ENCODE measurements at places on chromosomes 1 and 21. TPM values are rescaled to one million over a fixed set of nuclear protein-coding genes. Genes with fewer than 3 reads are reported as not detected.

Gene VSIG8
- not detected for total RNA-seq

Gene AUNIP
- total RNA-seq: 13.6 TPM

GRCh38 chr1:214688891-214689290 lies 85.9 kb downstream of the CENPF start:
- no peak overlapping the region for H3K27ac ChIP-seq
- peaks cover 9% of the 10 kb centered on the region for H3K4me1 ChIP-seq
- H3K27me3 ChIP-seq: no peaks in the 10 kb centered on the region
- H3K4me3 ChIP-seq: no peak overlapping the region

- H3K27me3 ChIP-seq: no peaks in the 10 kb centered on the region
- no peak for DNase-seq
- H3K27ac ChIP-seq: no peak overlapping the region
- H3K4me3 ChIP-seq: peak overlapping the region; percentile 93
- H3K36me3 ChIP-seq: peaks cover 6% of the 10 kb centered on the region
- H3K4me1 ChIP-seq: peaks cover 31% of the 10 kb centered on the region
These were observed 1.8 kb downstream of the SON start for GRCh38 chr21:33544451-33545195.

DNA sequence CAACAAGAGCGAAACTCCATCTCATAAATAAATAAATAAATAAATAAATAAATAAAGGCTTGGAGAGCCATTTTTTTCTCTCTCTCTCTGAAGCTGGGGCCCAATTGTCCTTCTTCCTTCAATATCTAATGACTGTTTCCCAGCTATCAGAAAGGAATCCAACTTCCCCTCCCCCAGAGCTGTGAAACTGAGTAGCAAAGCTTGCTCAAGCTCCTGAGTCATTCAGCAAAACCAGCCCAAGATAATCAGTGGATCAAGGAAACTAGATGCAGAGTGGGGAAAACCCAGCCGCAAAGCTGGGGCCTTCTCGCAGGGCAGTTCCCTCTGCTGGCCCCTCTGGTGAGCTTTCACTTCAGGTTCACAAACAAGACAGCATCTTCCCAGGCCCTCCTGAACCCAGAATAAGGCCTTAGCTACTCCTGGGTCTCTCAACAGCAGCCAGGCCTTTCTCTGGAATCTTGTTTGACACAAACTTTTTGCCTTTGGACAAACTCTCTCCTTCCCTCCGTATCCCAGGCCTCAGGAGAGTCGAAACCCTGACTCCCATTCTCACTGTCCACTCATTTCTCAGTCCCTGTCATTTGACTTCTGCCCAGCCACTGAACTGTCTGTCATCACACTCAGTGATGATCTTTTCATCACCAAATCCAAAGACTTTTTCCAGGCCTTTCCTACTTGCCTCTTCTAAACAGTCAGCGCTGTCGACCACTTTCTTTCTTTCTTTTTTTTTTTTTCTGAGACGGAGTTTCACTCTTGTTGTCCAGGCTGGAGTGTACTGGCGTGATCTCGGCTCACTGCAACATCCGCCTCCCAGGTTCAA lies 18.0 kb upstream of the PTP4A2 start:
- no peak overlapping the region for H3K4me3 ChIP-seq
- peak overlapping the region; percentile 87 for H3K27ac ChIP-seq
- H3K27me3 ChIP-seq: no peaks in the 10 kb centered on the region
- no peak for DNase-seq
- H3K36me3 ChIP-seq: no peaks in the 10 kb centered on the region
- peaks cover 34% of the 10 kb centered on the region for H3K4me1 ChIP-seq

- DNase-seq: peak; percentile 56
- H3K36me3 ChIP-seq: peaks cover 3% of the 10 kb centered on the region
- H3K27me3 ChIP-seq: peaks cover 37% of the 10 kb centered on the region
- H3K27ac ChIP-seq: peak overlapping the region; percentile 37
- peaks cover 79% of the 10 kb centered on the region for H3K4me1 ChIP-seq
These were observed 10.7 kb upstream of the RGS16 start for GRCh38 chr1:182614796-182615454.

DNA sequence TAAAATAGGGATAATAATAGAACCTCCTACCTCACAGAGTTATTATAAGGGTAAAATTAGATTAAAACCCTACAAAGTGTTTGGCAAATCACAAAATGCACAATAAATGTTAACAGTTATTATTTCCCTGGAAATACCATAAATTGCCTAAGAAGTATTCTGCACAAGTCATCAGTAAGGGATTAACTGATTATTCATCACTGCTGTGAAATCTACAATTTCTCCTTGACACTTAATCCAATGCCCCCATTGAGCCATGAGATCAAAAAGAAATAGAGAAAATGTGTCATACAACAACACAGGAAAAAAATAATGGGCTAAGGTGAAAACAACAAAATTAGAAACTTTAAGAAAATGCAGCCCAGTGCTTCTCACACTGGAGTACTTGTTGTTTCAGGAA lies 6.7 kb upstream of the SEC16B start:
- no peak overlapping the region for H3K4me3 ChIP-seq
- H3K27ac ChIP-seq: no peak overlapping the region
- H3K36me3 ChIP-seq: no peaks in the 10 kb centered on the region
- no peak for DNase-seq

Gene SYT2
- total RNA-seq: 2.6 TPM

GRCh38 chr1:12206792-12207424 lies 22.9 kb upstream of the VPS13D start:
- H3K27me3 ChIP-seq: no peaks in the 10 kb centered on the region
- no peak overlapping the region for H3K4me3 ChIP-seq
- H3K4me1 ChIP-seq: peaks cover 11% of the 10 kb centered on the region

Gene PTPN22
- not detected for total RNA-seq

DNA sequence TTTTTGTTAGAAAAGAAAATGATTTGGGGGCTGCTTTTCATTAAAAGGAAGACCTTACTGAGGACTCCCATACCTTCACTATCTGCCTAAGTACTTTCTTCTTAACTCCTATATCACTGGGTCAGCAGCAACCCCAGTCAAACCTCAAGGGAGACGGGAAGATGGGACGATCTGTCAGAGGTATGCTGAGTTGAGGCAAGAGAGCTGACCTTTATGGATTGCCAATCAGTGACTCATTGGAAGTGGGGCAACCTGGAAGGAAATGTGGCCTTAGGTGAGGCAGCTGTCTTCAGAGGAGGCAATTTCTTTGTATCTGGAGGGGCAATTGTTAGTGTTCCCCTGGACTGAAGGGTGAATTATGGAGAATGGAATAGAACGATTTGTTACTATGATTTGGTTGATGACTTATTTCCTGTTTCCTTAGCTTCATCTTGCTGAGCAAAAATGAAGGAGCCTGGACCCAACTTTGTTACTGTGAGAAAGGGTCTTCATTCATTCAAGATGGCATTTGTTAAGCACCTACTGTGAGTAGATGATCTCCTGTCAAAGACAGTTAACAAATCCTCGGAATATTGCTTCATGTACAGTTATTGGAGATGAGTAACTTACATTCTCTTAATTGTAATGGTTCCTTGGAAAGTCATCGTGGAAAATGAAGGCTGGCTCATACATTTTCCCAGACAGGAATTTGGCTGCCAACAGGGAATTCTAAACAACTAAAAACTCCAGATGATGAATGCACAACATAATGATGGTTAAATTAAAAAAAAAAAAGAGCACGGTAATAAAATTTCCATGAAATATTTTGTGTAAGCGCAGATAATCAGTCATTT lies 134.7 kb upstream of the KCNJ15 start:
- H3K4me1 ChIP-seq: no peaks in the 10 kb centered on the region
- no peak overlapping the region for H3K27ac ChIP-seq
- no peaks in the 10 kb centered on the region for H3K36me3 ChIP-seq

- DNase-seq: no peak
- peaks cover 10% of the 10 kb centered on the region for H3K4me1 ChIP-seq
- no peaks in the 10 kb centered on the region for H3K36me3 ChIP-seq
- peaks cover 32% of the 10 kb centered on the region for H3K27me3 ChIP-seq
These were observed 16.4 kb upstream of the NFASC start for GRCh38 chr1:204854286-204854685.

DNA sequence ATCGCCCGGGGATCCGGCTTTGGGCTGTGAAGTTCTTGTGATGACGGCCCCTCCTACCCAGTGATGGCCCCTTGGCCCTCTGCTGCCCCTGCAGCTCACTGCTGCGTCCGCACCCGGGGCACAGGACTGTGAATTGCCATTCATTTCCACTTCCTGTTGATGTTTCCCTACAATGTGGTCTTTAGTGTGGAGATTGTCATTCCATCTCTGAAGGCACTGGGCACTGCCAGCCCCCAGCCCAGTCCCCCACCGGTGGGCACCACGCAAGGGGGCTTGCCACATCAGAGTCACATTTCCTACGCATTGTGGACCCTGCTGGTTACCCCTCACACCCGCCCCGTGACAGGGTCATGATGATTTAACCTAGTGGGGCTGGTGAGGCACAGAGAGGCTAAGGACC lies 2.5 kb upstream of the MX2 start:
- DNase-seq: peak; percentile 21
- H3K4me3 ChIP-seq: no peak overlapping the region
- H3K27me3 ChIP-seq: no peaks in the 10 kb centered on the region
- peaks cover 7% of the 10 kb centered on the region for H3K4me1 ChIP-seq

- no peak for DNase-seq
- no peaks in the 10 kb centered on the region for H3K36me3 ChIP-seq
- H3K4me3 ChIP-seq: no peak overlapping the region
These were observed 206.9 kb upstream of the SNX7 start for GRCh38 chr1:98454666-98455065.

Gene SPATA46
- total RNA-seq: not detected

DNA sequence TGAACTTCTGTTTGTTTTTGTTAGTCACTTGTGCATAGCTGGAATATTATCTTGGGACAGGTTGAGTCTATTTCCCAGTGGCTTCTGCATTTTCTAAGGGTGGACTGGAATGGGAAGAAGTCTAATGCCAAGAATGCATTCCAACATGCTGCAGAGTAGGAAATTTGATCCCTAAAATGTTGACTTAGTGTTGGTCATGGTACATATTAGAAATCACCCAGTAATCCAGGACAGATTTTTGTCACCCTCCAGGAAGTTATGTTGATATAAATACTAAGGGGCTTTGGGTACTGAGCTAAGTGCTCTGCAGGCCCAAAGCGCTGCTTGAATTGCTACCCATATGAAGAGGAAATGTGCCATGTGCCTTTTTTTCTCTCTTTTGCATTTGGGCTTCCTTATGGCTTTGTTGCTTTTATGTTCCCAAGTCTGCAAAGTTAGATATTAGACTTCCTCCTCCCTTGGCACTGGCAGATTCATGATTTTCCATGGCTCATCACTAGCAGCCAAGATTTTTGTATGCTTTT lies 10.0 kb downstream of the ARID1A start:
- DNase-seq: no peak
- H3K4me3 ChIP-seq: peak overlapping the region; percentile 8
- peaks cover 32% of the 10 kb centered on the region for H3K4me1 ChIP-seq
- H3K36me3 ChIP-seq: peaks cover 9% of the 10 kb centered on the region
- no peaks in the 10 kb centered on the region for H3K27me3 ChIP-seq
- H3K27ac ChIP-seq: no peak overlapping the region

DNA sequence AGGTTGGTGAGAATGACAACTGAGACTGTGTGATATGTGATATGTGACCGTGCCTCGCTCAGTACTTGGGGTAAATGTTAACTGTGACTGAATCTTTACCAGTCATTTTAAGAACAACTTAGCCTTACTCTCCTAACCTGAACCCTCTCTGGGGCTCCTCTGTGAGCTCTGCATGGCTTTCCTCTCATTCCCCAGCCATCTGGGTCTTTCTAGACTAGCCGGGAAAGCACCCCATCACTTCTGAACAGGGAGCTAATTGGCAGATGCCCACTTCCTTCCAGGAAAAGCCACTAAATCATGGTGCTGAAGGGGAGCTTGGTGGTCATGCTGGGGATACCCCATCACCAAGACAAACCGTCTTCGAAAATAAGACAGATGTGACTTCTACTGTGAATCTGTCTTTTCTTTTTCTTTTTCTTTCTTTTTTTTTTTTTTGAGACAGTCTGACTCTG lies 16.5 kb upstream of the FOXO6 start:
- DNase-seq: no peak
- no peak overlapping the region for H3K27ac ChIP-seq
- H3K36me3 ChIP-seq: no peaks in the 10 kb centered on the region
- no peak overlapping the region for H3K4me3 ChIP-seq
- H3K4me1 ChIP-seq: no peaks in the 10 kb centered on the region

GRCh38 chr1:42173155-42173933 lies 8.8 kb upstream of the GUCA2A start:
- no peaks in the 10 kb centered on the region for H3K27me3 ChIP-seq
- peaks cover 23% of the 10 kb centered on the region for H3K4me1 ChIP-seq
- no peak overlapping the region for H3K27ac ChIP-seq
- peak; percentile 79 for DNase-seq

- H3K36me3 ChIP-seq: no peaks in the 10 kb centered on the region
- H3K4me3 ChIP-seq: no peak overlapping the region
- peak overlapping the region; percentile 79 for H3K27ac ChIP-seq
- no peaks in the 10 kb centered on the region for H3K27me3 ChIP-seq
- peaks cover 18% of the 10 kb centered on the region for H3K4me1 ChIP-seq
These were observed 53.5 kb upstream of the C8B start for GRCh38 chr1:57019236-57019839.

Gene CRYAA
- total RNA-seq: not detected

Gene GJA9
- total RNA-seq: not detected

Gene SH2D5
- total RNA-seq: 3.2 TPM

Gene TNFRSF18
- total RNA-seq: not detected

DNA sequence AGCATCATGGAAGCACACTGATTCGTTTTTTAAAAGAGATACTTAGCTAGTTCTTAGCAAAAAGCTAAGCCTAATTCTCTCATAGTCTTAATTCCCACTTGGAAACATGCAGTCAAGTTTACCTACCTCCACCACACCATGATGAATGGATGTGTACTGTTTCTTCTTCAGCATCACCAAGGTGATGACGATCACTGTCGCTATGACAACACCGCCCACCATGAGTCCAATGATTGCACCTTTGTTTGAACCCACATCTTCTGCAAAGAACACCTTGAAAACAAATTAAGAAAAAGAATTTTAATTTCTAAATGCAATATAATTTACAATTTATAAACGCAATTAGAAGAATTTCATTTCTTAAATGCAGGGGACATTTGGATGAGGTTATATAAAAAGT lies 156.8 kb downstream of the GABPA start:
- DNase-seq: no peak
- no peak overlapping the region for H3K4me3 ChIP-seq
- peaks cover 46% of the 10 kb centered on the region for H3K36me3 ChIP-seq

Gene DSCAM
- 0.23 TPM for total RNA-seq

Gene S100A2
- total RNA-seq: not detected

GRCh38 chr1:218674280-218674773 lies 329.2 kb downstream of the TGFB2 start:
- H3K4me1 ChIP-seq: peaks cover 21% of the 10 kb centered on the region
- H3K4me3 ChIP-seq: no peak overlapping the region
- no peaks in the 10 kb centered on the region for H3K27me3 ChIP-seq
- peak; percentile 21 for DNase-seq
- H3K36me3 ChIP-seq: no peaks in the 10 kb centered on the region
- H3K27ac ChIP-seq: peak overlapping the region; percentile 94

Gene DIPK1A
- 2.0 TPM for total RNA-seq

Gene CR1
- not detected for total RNA-seq

GRCh38 chr1:150560576-150561253 lies 11.5 kb downstream of the ADAMTSL4 start:
- H3K4me1 ChIP-seq: peaks cover 48% of the 10 kb centered on the region
- peak overlapping the region; percentile 91 for H3K4me3 ChIP-seq
- DNase-seq: peak; percentile 87
- no peaks in the 10 kb centered on the region for H3K27me3 ChIP-seq
- H3K27ac ChIP-seq: peak overlapping the region; percentile 84
- H3K36me3 ChIP-seq: no peaks in the 10 kb centered on the region

Gene WNT9A
- total RNA-seq: 0.54 TPM

Gene LCE1D
- total RNA-seq: not detected

- peaks cover 51% of the 10 kb centered on the region for H3K4me1 ChIP-seq
- no peak for DNase-seq
- no peak overlapping the region for H3K27ac ChIP-seq
- H3K27me3 ChIP-seq: no peaks in the 10 kb centered on the region
- no peak overlapping the region for H3K4me3 ChIP-seq
These were observed 125.3 kb downstream of the SIPA1L2 start for GRCh38 chr1:232504651-232505050.
